Activated T-cell treated with anti-CD3 and anti-CD28 coated beads for 24 hours (primary cell): ENCODE measurements at places on chromosomes 5 and 9.
A peak's percentile ranks its signal among the peaks of the same experiment; 100 is the strongest.

GRCh38 chr5:53479045-53479589 is 1.3 kb upstream of the FST start:
- no peak for DNase-seq

- DNase-seq = no peak
These were observed 16.6 kb upstream of the TSC1 start for GRCh38 chr9:132961002-132961401.

DNA sequence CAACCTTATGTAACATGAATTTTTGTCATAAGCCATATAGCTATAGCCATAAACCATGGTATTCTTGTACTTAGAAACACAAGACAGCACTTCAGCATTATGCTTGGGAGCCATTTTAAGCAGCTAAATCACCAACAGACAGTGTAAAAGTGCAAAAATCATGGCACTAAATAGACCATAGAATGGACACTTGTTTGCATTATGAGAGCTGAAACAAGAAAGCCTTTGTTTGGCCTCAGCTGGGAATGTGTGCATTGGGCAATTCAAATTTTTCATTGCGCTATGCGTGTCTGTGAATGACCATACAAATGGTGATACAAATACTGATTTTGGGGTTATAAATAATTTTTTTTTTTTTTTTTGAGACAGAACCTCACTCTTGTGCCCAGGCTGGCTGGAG is 23.7 kb downstream of the KDM4C start:
- no peak for DNase-seq

- DNase-seq = no peak
These were observed 10.9 kb downstream of the PTCH1 start for GRCh38 chr9:95505717-95506427.

- no peak for DNase-seq
These were observed 5.6 kb downstream of the AP3S1 start for GRCh38 chr5:115847290-115847689.

- DNase-seq = no peak
These were observed 391.0 kb downstream of the TMEM232 start for GRCh38 chr5:110335361-110336066.

GRCh38 chr9:101737705-101738565 is 512 bp downstream of the GRIN3A start:
- no peak for DNase-seq

DNA sequence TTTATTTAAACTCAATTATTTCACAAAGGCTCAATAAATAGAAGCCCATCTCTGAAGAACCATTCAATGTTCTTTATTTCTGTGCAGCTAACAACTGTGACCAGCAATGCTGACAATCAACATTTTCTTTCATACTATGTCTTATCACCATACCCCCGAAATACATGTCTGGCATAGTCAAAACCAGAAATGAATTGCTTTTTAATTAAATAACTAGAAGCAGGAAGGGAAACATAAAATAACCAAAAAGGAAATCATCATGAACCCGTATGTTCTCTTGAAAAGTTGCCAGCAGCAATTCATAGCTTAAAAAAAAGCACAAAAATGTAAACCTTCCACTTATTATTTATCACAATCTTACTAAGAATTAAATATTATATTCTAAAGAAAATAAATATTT is 212.4 kb downstream of the TMEM232 start:
- DNase-seq = no peak

DNA sequence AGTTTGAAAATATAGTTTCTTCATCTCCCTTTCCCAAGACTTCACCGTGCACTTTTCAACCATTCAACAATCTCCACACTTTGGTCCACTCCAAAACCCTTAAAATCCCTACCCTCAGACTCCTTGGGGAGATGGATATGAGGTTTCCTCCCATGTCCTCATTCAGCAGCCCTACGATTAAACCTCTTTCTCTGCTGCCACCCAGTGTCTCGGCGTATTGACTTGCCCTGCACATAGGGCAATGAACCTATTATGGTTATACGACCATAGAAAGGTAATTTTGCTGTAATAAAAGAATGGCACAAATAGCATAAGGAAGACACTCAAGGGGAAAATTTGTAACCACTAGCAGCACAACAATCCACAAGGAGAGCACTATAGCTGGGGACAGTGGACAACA is 803.5 kb downstream of the TLE1 start:
- no peak for DNase-seq

DNA sequence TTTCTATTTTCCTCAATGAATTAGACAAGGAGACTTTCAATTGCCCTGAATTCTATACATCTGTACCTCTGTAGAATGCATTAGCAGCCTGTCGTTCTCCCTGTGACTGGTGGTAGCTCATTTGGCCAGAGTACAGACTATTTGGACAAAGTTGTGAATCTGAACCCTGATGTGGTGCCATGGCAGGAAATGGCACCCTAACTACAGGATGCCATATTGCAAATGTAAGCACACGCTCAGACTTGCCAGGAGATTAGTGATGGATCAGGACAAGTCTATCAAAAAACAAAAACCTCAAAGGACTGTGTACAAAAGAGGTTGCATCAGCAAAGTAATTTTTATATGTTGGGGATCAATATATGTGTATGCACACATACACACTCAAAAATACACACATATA is 58.3 kb downstream of the SVEP1 start:
- no peak for DNase-seq

GRCh38 chr9:37447111-37447510 is 18.1 kb downstream of the ZBTB5 start:
- no peak for DNase-seq

DNA sequence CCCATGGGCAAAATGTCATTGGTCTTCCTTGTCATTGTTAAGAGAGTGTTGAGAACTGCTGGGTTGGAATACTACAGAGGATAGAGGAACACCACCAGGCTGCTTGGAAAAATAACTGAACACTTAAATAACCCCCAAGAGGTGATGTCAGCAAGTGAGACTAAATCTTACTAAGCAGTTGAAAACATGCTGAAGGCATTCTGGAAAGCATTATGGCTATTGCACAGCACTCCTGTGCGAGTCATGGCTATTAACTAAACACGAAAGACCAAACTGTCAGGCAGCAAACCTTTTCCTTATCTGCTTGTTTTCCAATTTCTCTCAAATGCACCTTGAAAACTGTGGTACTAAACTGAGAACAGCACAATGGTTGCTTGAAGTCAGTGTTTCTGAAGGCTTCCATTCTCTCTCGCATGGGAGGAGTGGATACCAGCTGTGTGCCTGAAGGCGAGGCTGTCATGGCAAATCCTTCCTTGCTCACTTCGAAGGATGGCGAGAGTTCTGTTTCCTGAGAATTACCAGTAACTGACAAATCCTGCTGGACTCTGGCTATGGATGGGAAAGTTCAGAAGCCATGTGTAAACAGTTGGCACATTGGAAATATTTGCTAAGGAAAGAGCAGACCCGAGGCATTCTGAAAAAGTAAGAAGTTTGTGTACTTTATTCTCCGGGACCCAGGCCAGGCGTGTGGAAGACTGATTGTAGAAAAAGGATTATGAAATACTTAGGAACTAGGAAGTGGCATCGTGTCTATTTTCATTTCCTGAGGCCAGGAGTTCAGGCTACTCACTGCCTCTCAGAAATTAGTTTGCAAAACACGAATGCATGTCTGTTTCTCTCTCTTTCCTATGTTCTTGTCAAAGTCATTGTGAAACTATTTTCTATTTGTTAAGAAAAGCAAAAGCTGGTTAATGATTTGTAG is 182.1 kb downstream of the DMRT2 start:
- no peak for DNase-seq

- no peak for DNase-seq
These were observed 140.6 kb downstream of the SLF1 start for GRCh38 chr5:94759022-94759421.

DNA sequence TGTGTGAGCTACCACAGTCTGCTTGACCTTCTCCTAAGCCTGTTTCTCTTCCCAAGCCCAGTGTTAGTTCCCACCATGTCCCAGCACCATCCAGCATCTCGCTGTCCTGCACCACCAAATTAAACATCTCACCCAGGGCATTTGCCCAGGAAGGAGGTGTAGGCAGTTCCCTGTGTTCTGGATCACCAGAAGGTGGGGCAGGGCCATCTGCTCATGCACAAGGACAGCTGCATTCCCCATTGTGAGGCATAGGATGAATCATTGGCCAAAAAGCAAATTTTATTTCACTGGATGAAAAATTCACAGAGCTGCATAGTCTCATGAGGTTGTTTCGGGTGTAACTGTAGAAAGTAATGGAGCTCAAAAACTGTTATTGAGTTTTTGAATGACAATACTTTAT is 89.5 kb upstream of the GRIA1 start:
- no peak for DNase-seq

DNA sequence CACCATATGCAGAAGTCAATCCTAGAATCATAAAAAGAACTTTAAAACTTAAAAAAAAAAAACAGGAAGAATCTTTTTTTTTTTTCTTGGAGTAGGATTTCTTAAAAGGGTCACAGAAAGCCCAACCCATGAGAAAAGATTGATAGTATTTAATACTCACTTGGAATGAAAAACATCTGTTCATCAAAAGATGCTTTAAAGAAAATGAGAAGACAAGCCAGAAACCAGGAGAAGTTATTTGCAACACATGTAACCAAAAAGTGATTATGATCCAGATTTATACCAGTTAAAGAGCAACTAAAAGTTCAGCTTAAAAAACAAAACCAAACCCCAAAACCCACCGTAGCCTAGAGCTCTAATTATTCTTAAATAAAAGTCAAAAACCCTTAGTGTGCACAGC is 69.3 kb downstream of the TLE4 start:
- DNase-seq = no peak

- DNase-seq = peak; percentile 11
These were observed 703 bp downstream of the FAM120AOS start for GRCh38 chr9:93452710-93453046.

- DNase-seq = no peak
These were observed 344.2 kb upstream of the SLC30A5 start for GRCh38 chr5:68749631-68750030.

DNA sequence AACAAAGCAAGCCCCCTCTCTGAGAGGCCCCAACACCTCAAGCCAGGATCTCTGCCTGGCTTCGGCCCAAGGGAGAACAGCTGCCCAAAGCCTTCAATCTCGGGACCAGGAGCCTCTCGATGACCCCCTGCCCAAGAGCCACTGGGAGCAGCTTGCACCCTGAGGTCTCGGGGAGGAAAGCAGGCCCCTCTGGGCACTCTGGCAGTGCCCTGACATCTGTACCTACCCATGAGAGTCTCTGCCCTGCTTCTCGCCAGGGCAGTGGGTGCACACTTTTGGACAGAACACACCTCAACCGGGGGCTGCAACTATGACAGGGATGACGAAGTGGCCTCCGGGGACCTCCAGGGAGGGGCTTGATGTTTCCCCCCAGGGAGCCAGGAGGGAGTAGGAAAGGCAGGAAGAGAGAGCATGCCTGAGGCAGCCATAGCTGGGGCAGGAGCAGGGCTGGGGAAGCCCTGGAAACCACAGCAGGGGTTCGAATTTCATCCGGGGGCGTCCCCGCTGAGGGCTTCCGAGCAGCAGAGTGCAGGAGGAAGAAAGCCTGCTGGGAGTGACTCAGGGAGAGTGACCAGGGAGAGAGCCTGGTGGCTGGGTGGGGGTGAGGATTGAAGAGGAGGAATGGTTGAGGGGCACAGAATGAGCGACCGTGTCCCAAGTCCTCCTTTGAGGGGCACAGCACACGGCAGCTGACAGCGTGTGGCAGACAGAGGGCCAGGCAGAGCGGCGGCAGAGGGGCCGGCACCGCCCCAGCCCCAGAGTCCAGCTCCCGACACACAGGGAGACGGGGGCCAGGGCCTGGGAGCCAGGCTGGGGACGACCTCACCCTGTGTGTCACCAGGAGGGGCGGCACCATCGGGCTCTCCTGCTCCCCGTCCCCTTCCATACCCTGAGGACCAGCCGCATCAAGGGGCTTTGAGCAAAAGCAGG is 1.8 kb downstream of the LPCAT1 start:
- DNase-seq = no peak

- DNase-seq = no peak
These were observed 19.8 kb upstream of the AIF1L start for GRCh38 chr9:131076347-131077195.

DNA sequence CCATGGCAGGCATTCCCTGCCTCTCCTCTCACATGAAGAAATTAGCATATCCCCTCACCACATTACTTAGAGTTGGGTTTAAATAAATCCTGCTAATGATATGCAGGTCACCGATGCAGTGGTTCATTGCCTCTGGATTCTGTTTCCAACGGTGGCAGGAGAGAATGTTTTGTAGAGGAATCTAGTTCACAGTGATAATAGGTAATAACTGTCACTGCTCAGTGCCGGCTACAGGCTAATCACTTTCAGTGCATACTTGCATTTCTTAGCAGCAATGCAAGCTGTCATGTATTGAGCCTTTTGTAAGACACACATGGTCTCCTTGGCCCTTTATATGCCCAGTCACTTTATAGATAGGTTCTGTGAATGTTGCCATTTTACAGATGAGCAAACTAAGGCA is 59.5 kb upstream of the INSYN2B start:
- no peak for DNase-seq

DNA sequence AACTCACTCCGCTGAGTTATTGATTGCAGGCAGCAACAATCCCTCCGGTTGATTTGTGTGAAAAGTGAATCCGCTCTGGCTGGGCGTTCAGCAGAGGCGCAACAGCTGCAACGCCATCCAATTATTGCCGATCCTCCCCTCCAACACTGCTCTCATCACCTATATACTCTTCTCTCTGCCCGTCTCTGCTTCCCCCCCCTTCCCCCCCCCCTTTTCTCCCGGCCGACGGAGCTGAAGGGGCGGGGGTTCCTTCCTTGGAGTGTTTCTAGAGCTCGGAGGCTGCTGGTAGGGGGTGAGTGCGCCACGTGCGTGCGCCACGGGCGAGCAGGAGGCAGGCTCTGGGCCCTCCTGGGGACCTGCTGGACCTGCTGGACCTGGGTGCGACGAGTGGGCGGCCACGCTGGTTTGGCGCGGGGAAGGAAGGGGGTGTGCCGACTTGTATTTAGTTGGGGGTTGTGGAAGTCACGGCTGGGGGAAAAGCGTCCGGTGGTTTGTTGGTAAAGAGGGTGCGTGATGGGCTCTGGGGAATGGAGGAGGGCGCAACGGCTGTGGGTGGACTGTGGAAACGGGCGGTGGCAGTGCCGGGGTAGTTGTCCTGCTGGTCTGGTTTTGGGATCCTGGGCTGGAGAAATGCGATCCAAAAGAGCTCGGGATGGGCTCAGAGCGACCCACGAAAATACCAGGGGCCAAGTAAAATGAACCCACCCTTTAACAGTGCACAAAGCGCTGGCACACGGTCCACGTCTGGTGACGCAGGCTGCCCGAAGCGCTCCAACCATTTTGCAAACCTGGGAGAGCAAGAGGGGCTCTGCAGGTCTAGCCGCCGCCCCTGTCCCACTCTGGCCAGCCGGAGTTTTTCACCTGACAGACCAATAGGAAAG is 6.4 kb upstream of the MEF2C start:
- no peak for DNase-seq

GRCh38 chr9:38687389-38687842 is 32.5 kb downstream of the FAM240B start:
- DNase-seq = peak; percentile 8
